SHP77 (cell line): ENCODE measurements at places on chromosomes 3 and 15.

- DNase-seq, result no peak
Measured at GRCh38 chr3:60079076-60079475, 1029.3 kb upstream of the CFAP20DC start.

GRCh38 chr3:195189821-195190220 is 81.1 kb downstream of the XXYLT1 start:
- no peak for DNase-seq

GRCh38 chr3:123154020-123154985 is 47.4 kb upstream of the SEC22A start:
- no peak for DNase-seq

- DNase-seq, result no peak
Measured at GRCh38 chr3:157930000-157930780, 176.0 kb downstream of the SHOX2 start.

DNA sequence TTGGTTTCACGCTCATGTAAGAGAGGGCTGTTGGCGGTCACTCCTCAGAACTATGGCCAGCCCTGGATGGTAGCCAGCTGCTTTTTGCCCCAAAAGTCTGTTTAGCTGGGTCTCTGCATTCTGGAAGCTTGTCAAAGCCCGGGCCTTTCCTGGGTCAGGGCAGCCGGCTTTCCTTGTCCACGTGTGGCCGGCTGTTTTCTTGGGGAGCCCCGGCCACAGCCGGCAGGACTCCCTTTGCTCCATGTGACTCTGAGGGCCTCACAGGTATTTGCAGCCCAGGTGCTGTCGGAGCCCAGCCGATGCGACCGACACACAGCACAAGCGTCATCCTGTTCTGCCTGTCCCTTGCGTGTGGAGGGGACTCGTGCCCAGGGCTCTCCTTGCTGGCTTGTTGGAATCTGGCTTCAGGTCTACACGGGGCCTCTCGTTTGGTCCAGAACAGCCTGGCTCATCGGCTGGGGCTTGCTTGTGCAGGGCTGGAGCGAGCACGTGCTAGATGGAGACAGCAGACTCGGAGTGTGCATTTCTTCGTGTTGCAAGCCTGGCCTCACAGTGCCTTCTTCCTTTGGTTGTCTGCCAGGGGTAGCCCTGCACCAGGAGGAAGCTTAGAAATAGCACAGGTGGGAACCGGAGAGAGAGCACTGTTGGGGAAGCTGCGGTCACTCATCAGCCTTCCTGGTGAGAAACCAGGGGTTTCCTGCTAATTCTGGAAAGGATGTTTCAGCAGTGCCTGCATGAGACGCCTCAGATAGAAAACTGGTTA is 51.5 kb downstream of the PGPEP1L start:
- no peak for DNase-seq

DNA sequence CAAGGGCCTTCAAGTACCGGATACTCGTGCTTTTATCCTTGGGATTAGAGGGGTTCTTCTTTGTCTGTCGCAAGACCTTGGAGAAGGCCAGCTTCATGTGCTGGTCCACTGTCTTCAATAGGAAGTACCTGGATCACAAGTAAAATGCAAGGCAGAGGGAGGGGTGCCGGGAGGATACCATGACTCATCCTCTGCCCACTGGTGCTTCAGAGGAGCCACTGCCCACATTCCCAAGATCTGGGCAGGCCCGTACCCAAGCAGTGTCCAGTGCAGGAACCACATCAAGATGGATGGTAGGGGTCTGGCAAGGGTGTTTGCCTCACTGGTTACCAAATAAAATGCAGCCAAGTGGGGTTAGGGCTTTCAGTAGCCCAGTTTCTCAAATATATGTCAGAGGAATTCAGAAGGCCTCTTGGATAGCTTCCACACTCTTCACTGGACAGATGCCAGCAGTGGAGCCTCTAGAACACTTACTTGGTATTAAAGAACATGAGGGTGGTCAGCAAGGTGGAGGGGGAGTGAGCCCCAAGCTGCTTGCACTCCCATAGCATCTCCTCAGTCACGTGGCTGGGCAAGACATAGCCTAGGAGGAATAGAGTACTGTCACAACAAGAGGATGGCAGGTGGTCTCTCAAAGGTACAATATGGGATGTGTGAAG is 3.6 kb upstream of the IMPDH2 start:
- no peak for DNase-seq

GRCh38 chr3:148625991-148626390 is 71.7 kb upstream of the AGTR1 start:
- DNase-seq, result no peak

DNA sequence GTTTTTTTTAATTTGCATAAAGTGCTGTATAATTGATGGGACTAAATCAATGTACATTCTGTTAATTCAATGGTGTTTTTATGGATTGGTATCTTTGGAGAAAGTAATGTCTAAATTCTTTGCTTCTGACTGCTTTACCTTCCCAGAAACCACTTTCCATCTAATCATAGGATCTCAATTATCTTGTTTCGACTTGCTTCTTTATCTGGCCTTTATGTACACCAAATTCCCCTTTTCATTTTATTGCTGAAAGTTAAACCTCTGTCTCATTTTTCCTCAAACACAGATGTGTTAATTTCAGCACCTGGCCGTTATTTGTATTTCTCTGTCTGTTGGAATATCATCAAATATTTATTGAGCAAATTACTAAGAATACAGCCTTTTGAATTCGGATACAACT is 287.3 kb upstream of the GBE1 start:
- DNase-seq, result no peak

- no peak for DNase-seq
Measured at GRCh38 chr3:13207578-13207922, 134.3 kb upstream of the IQSEC1 start.

DNA sequence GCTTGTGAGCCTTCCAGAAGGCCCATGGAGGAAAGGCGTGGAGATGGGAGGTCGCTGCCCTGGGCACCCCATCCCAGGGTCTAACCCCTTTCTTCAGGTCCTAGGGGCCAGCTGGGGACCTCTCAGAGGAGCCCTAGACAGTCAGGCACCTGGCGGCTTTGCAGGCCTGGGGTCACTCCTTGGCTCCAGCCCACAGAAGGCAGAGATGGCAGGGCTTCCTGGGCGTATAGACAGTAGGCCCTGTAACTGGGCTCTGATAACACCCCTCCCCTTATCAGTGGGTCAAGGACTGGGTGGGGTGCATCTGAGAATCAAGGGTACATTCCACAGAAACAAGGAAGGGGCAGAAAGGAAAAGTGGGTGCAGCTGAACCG is 16.7 kb downstream of the ZDHHC19 start:
- DNase-seq, result no peak

DNA sequence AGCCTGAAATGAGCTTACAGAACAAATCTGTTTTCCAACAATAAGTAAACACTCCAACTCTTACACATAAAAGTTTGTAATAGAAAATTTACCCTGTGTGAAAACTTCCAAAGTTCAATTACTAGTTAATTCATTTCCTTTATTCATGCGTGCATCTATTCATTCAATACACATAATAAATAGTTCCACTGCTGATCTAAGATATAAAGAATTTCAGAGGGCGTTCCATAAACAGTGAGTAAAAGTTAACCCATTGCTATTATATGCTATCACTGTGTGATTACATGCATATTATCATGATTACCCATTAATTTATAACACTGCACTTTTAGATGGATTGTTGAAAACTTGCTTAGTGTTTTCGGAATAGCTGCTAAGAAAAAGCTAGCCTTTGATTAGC is 36.2 kb upstream of the CFAP20DC start:
- DNase-seq, result no peak

GRCh38 chr3:124960698-124961097 is 26.1 kb upstream of the MUC13 start:
- no peak for DNase-seq

DNA sequence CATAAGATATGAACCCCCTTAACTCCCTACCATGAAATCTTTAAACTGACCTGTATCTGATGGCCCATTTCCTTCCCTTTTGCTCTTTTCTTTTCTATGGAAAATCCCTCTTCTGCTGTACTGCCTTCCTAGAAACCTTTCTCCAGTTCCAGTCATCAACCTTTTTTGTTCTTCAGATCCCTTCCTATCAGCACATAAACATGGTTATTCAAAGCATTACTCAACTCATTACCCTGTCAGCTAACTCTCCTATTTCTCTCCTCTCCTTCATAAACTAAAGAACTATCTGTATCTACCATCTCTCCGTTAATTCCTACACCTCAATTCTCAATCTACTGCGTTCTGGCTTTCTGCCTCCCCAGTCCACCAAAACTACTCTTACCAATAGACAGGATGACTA is 13.0 kb downstream of the TERC start:
- DNase-seq, result no peak

GRCh38 chr3:159627634-159628033 is 361.0 kb upstream of the IL12A start:
- DNase-seq, result no peak

DNA sequence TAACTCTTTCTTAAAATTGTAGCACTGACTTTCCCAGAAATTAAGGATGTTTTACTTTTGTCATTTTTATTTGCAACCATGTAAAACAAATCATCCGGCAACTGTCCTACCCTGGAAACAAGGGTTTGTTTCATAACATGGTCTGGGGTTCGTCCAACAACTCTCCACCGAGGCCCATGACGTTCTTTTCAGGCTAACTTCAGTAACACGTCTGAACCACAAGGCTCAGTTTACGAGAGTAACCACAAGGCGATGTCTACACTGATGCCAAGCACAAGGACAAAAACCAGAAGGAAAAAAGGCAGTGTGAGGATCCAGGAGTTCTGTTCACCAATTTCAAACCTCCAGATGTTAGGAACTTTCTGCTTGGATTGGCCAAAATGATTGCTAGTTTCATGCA is 546.1 kb downstream of the NTRK3 start:
- DNase-seq, result no peak

- no peak for DNase-seq
Measured at GRCh38 chr15:57109005-57109404, 190.6 kb downstream of the TCF12 start.

- no peak for DNase-seq
Measured at GRCh38 chr3:12656193-12656592, 7.7 kb downstream of the RAF1 start.

DNA sequence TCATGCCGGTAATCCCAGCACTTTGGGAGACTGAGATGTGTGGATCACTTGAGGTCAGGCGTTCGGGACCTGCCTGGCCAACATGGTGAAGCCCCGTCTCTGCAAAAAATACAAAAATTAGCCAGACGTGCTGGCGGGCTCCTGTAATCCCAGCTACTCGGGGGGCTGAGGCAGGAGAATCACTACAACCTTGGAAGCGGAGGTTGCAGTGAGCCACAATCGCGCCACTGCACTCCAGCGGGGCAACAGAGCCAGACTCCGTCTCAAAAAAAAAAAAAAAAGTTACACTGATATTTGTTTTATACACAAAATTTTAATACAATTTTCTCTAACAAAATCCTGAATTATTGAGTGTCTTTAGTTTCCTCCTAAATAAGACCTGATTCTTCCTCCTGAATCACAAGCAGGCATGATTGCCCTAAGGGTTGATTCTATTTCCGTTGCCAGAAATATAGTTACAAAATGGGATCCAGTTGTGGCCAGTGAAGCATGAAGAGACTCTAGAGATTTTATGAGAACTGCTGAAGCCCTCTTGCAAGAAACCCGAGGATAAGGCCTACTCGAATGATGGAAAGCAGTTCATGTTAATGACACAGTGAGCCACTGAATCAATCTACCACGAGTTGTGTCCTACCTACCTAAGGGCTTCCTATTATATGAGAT is 9.6 kb upstream of the SMARCC1 start:
- no peak for DNase-seq

- no peak for DNase-seq
Measured at GRCh38 chr3:111314181-111314873, 227.7 kb upstream of the CD96 start.

DNA sequence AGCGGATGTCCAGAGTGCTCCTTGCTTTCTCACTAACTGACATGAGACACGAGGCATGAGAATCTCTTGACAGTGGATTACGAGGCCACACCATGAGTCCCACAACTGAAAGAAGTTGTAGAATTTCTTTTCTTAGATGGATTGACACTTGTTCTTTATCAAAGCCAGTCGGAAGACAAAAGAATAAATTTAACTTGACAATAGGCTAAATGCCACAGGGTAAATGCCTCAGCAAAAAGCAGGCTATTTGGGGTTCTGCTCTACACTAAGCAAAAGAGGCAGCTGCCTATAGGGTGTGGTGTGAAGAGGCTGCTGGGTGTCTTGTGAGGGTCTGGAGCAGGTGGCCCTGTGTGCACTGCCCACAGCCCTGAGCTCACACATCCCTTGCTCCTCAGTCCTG is 135.1 kb upstream of the SEMA6D start:
- DNase-seq, result no peak

DNA sequence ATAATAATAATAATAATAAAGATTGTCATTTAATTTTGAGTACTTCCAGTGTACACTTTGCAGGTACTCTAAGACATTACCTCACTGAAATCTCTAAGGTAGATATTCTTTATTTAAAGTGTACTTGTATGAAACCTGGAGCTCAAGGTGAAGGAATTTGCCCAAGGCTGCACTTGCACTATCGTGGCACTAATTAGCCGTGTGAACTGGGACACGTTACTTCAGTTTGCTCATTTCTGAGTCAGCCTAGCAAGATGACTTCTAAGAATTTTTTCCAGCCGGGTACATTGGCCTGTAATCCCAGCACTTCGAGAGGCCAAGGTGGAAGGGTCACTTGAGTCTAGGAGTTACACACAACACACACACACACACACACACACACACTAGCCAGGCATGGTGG is 33.5 kb downstream of the MLH1 start:
- DNase-seq, result no peak

DNA sequence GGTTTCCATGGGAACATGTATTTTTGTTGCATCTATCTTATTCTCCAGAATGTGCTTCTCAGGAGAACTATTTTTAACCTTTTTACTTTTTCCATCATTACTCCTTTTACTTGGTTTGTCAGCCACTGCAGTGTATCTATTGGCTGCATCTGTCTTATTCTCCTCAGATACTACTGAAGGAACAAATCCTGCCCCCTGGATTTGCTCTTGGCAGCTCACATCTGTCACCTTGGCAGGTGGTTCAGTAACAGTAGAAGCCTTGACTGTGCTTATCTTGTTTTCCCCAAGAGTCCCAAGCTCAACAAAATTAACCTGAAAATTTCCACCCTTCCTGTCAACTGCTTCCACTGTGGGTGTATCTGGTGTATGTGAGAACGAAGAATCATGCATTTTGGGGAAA is 106.0 kb downstream of the MAP4 start:
- no peak for DNase-seq

DNA sequence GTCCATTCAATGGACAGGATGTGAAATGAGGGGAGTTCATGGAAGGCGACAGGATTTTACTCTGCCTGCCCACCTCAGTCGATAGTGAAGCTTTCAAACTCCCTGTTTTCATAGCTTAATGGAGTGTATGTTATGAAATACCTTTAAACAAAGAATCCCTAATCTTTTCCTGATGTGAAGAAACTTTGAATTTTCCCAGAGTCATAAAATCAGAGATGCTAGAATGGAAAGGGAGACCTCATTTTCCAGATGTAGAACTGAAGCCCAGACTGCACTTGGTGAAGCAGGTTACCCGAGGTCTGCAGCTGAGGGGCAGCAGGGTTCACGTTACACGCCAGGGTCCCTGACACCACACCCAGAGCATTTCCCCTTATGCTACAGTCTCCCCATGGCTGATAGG is 34.7 kb upstream of the LACTB start:
- no peak for DNase-seq

GRCh38 chr3:185939721-185940120 is 1.9 kb upstream of the TRA2B start:
- no peak for DNase-seq
